ENCODE measurements at places on chromosomes 1 and 21.
A peak's percentile ranks its signal among the peaks of the same experiment; 100 is the strongest.

GRCh38 chr1:183739741-183740271, 65.1 kb upstream of the RGL1 start:
- DNase-seq: no peak

DNA sequence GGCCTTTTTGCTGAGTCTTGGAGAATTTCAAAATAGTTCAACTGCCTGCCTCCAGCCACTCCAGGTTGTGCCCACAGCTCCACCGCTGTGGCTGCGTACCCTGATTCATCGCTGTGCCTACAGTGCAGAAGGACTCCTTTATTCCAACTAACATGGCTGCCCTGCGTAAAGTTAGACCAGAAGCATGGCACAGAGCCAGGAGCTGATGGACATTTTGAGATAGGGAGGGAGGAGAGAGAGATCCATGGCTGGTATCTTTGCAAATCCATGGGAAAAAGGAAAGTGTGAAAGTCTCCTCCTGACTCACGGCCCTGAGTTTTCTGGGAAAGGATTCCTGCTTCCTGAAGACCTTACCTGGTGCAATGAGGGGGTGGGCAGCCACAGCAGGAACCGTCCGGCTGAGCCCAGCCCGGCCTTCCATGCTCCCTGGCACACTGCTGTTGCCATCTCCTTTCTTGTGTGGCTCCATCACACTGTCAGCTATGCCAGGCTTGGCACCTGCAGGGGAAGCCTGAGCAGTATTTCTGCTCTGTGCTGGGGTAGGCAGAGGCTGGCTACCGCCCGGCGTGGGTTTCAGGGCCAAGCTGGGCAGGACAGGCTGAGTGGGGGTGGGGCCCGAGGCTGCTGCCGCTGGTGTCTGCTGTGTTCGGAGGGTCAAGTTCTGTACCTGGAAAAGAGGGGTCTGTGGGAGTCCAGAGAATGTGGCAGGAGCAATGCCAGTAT, 46.0 kb upstream of the A3GALT2 start:
- DNase-seq: no peak

- DNase-seq: no peak
Observed at GRCh38 chr1:55204997-55205396, 10.2 kb downstream of the USP24 start.

- DNase-seq: no peak
Observed at GRCh38 chr1:39411526-39412478, 79.6 kb upstream of the BMP8A start.

- no peak for DNase-seq
Observed at GRCh38 chr1:13535227-13535626, 21.4 kb upstream of the LRRC38 start.

DNA sequence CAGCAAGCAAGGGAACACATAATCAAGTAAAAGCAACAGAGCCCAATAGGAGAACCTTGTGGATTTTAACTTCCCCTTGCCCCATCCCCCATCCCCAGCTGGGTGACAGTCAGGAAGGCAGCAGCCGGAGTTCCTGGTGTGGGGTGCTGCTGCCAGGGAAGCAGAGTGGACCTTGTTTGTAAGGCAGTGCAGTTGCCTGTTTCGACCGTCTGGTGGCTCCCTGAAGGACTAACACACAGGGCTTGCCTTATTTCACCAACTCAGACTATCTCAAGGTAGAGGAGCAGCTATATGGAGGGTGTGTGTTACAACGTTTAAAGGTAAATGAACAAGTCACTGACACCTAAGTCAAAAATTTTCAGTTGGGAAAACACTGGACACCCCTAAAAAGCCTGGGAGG, 6.6 kb downstream of the KRTAP10-8 start:
- no peak for DNase-seq

- DNase-seq: no peak
Observed at GRCh38 chr1:42807056-42807668, 9.8 kb upstream of the ERMAP start.

GRCh38 chr1:110780600-110781484, 92.1 kb upstream of the CD53 start:
- DNase-seq: peak; percentile 60

- no peak for DNase-seq
Observed at GRCh38 chr1:156308078-156308477, 9.0 kb upstream of the VHLL start.

- peak; percentile 32 for DNase-seq
Observed at GRCh38 chr1:230977761-230978490, 735 bp downstream of the TTC13 start.

DNA sequence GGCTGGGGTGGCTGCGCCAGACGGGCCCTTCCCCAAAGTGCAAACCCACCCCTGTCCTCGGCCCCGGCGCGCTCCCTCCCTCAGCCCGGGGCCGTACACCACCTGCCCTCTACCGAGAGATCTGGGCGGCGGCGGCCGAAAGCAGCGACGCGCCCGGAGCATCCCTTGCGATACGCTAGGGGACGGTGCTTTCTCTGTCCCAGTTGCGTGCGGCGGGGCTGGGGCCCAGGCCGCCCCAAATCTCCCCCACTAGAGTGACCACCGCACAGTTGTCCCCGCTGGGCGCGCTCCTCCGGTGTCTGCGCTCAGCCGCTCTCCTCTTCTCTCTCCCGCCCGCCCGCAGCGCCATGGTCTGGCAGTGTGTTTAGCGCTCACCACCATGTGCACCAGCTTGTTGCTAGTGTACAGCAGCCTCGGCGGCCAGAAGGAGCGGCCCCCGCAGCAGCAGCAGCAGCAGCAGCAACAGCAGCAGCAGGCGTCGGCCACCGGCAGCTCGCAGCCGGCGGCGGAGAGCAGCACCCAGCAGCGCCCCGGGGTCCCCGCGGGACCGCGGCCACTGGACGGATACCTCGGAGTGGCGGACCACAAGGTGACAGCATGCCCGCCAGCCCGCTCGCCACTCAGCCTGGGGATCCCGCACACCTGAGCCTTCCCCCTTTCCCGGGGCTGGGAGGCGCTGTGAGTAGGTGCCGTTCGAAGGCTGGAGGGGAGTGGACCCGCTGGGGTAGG, 1.0 kb downstream of the ST6GALNAC5 start:
- DNase-seq: peak; percentile 13

GRCh38 chr21:34722684-34723300, 54.0 kb downstream of the CLIC6 start:
- peak; percentile 23 for DNase-seq

DNA sequence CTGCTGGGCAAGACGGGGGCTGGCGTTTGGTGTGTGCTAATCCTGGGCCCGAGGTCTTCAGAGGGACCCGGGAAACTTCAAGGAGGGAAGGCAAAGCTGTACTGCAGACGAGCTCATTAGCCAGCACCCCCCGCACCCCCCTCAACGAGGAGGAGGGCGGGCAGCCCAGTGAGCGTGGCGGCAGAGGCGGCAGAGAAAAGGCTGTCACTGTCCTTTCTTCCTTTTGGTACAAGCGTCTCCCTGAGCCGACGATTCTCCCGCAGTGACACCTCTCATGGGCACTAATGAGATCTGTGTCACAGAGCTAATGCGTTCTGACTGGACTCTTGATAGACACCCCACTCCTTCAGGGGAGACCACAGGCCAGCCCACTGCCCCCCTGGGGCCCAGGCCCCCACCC, 29.5 kb downstream of the DMAP1 start:
- no peak for DNase-seq

DNA sequence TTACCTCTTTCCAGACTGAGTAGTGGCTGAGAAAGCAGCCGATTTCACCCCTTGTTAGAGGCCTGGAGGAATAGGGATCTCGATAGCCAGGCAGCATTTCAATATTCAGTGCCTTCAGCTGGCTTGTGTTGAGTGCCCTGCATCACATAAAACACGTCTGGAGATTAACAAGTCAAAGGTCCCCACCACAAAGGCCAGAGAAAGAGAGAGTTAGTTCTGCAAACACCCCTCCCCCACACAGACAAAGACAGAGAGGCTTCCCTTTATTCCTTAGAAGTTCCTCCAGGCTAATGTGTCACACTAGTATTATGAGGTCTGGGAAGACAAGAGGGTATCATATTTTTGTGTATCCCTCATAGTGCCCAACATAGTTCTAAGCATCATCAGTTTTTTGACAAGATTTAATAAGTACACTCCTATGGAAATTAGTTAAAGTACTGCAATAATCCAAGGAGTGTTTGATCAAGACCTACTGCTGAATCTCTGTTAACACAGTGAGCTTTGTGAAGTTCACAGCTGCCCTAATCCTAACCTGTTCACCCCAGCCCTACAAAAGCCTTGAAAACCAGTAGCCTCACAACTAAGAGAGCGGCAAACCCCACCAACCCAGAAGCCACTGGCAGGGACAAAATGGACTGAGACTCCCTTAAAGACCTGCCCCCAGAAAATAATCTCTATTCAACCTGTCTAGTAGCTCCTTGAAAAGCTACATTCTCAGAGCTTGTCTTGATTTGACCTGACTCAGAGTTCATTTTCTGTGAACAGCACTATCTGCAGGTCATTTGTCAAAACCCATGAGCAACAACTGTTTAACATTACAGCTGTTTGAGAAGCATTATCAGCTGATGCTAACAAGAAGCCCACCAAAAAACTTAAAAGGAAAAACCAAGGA, 91.9 kb downstream of the COLGALT2 start:
- DNase-seq: no peak

GRCh38 chr1:6424000-6424565, 493 bp upstream of the ESPN start:
- no peak for DNase-seq

DNA sequence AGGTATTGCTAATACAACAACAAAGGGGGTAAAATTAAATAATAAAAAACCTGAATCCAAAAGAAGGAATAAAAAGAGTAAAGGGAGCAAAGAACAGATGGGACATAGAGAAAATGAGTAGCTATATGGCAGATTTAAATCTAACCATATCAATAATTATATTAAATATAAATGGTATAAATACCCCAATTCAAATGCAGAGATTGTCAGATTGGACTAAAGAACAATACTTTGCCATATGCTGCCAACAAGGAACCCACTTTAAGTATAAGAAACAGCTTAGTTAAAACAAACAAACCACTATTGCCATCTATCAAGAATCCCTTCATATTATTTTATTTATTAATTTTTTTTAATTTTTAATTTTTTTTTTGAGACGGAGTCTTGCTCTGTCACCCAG, 86.8 kb downstream of the MT1HL1 start:
- DNase-seq: no peak

GRCh38 chr1:49136738-49137251, 360.1 kb upstream of the BEND5 start:
- no peak for DNase-seq

DNA sequence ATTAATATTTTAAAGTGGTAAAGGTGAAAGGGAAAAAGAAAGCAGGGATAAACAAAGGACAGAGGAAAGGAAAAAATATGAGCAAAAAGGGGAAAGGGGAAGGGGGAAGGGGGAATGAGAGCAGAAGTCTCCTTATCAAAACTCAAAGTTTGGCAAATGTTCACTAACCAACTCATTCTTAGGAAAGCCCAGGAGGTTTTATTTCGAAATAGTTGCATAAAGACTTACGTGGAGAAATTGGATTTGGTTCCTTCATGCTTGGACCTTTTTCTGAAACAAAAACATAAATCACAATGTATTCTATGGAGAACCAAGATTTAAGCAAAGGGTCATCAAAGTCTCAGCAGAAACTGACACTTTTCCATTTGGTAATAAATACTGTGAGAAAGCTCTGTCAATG, 188.1 kb downstream of the TGFBR3 start:
- DNase-seq: no peak

DNA sequence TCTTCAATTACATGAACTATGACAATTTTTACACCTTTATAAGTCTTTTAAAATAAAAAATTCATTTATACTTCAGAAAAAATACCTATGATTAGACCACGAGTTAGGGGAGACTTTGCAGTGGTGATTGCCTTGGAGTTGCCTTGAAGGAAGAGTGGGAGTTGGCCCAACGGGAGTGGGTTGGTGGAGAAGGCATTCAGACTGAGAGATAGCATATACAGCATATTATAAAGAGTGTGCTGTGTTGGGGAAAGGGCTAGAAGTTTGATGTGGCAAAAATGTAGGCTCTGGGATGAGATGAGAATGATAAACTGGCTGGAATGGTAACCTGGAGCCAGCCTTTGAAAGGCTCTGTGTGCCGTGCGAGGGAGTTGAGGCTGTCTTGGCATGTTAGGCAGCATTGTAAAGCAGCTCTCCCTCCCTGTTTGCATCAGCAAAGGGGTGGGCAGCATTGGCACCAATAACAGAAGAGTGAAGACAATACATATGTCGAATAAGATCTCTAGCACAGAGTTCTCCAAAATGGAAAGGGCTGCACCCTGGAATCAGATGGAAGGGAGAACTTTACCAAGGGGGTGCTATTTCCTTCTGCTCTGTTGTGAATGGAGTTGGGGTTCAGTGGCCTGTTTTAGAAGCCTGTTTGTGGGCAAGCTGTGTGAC, 24.4 kb downstream of the MPZL1 start:
- no peak for DNase-seq

DNA sequence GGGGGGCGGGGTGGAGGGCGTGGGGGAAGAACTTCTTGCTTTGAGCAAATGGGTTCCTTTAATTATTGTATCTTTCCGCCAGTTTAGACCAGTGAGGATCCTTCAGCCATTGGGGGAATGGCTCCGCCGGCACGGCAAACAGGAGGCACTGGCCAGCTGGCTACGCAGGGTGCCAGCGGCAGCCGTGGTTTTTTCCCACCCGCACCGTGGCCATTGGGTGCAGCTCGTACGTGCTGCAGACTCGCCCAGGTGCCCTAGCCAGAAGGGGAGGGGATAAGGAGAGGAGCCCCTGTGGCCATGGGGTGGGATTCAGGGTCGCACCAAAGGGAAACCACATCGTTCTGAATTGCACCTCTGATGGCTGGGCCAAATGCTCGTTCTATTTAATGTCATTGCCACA, 65.6 kb downstream of the RGSL1 start:
- DNase-seq: no peak

GRCh38 chr1:81660286-81660685, 140.4 kb upstream of the ADGRL2 start:
- DNase-seq: no peak

DNA sequence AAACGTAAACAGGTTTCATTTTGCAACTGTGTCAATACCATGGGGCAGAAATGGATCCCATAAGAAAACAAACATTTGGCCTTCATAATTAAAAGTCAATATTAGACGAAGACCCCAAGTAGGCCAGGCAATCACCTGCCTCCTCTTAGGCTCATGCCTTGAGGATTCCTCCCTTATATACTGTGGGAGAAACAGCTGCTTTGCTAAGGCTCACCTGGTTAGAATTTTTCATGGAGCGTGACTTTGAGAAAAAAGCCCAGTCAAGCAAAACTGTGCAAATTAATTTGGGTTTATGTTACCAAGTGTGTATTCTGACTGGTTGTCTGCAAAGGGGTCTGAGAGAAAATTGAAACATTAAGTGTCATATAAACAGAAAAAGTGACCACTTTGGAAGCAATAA, 605.3 kb upstream of the USP24 start:
- DNase-seq: no peak

GRCh38 chr1:220880362-220880670, 1.1 kb downstream of the HLX start:
- DNase-seq: no peak

DNA sequence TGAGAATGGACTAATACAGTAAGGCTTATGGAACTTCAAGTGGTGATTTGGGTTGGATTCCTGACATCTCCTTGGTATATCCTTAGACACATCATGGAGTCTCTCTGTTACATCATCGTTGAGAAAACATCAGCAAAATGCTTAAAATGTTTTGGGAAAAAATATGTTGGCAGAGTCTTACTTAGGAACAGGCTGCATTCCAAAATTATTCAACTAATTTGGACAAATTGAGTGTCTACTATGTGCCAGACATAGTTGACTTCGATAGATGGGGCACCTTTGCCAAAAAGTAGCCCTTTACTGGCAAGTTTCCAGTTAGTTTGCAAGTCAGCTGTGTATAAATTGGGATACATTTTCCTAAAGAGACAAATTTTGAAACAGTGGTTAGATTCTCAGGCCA, 253.4 kb upstream of the ST6GALNAC5 start:
- no peak for DNase-seq

GRCh38 chr1:223246476-223247112, 103.5 kb upstream of the TLR5 start:
- no peak for DNase-seq
